Stimulated activated CD8-positive, alpha-beta memory T cell treated with anti-CD3 and anti-CD28 coated beads, Interleukin-4, amount 100 ng/mL, for 1 hour (primary cell): ENCODE measurements at places on chromosomes 2 and 18.

DNA sequence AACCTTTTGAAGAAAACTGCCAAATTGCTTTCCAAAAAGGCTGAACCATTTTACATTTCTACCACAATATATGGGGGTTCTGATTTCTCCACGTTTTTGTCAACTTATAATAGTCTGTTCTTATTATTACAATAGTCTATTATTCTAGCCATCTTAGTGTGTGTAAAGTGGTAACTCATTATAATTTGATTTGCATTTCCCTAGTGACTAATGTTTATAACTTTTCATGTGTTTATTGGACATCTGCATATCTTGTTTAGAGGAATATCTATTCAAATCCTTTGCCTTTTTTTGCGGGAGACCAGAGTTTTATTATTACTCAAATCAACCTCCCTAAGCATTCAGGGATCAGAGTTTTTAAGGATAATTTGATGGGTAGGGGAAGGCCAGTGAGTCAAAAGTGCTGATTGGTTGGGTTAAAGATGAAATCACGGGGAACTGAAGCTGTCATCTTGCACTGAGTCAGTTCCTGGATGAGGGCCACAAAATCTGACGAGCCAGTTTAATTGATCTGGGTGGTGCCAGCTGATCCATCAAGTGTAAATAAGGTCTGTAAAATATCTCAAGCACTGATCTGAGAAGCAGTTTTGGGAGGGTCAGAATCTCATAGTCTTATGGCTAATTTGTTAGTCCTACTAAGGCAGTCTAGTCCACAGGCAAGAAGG, 303.4 kb upstream of the NCKAP5 start:
- no peak for DNase-seq

- no peak for DNase-seq
Observed at GRCh38 chr18:25726298-25726697, 364.1 kb downstream of the SS18 start.

GRCh38 chr2:122340246-122340645, 584.8 kb downstream of the TSN start:
- DNase-seq: no peak

GRCh38 chr2:186382932-186383331, 103.1 kb upstream of the ZC3H15 start:
- DNase-seq: no peak

GRCh38 chr2:39942950-39943349, 163.9 kb upstream of the THUMPD2 start:
- no peak for DNase-seq

- no peak for DNase-seq
Observed at GRCh38 chr2:6637330-6637729, 228.4 kb downstream of the CMPK2 start.

DNA sequence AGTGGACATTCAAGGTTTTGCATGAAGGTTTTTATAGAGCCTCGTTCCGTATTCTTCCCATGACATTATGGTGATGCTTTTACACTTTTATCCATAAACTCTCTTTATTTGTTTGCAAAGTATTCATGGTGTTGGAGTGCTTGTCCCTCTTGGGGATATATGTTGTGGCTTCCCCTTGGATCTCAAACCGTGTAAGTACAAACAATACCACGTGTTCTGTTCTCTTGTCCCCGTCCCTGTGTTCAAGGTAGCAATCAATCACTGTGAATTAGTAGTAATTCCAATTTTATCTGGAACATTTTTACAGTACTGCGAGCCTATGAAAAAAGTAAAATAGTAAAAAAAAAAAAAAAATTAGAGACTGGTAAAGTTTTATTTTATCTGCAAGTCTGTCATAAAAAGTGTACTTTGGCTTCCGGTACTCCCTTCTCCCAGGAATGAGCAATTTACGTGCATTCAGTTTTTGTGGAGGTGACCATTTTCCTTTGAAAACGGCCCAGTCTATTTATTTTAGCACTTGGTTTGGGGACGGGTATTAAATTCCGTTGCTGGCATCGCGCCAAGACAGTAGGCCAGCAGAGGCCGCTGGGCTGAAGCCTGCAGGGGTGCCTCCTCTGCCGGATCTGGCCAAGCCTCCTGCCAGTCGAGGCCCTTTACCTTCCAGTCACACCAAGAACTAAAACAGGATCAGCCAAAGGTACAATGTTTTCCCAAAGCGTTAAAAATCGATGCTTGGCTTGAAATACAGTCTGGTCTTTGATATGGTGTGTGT, 175.7 kb downstream of the SOCS6 start:
- no peak for DNase-seq

GRCh38 chr18:1965541-1965940, 605.8 kb downstream of the METTL4 start:
- DNase-seq: no peak

DNA sequence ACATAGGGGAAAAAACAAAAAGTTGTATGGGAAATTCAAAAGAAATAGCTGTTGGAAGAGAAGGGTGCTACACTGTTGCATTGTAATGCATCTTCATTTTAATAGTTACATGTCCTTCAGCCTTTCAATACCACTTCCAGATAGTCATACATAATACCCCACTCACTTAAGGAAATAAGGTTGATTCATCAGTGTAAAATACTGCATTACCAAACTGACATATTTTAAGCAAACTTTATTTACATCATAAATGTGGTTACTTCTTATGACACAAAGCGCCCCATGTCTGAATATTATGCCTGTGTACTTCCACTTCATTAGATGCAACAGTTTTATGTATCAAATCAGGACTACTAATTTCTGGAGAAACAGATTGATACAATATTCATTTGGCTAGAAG, 4.5 kb downstream of the RBMS1 start:
- DNase-seq: no peak

GRCh38 chr18:40985436-40985835, 969.6 kb upstream of the PIK3C3 start:
- no peak for DNase-seq

DNA sequence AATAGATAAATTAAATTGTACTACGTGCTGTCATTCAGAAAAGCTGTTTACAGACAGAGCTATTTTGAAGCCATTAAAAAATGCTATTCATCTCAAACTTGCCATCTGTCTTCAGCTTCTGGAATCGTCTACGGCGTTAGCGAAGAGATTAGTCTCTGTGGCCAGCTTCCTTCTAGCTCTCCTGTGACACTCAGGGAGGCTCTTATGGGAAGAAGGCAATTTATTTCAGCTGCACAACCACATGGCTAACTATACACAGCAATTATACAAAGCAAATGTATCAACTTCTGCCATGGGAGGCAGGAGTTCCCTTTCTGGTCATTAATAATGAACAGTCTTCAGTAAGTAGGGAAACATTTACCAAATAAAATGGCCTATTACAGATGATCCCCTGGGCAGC, 6.3 kb downstream of the CTAGE1 start:
- DNase-seq: no peak

DNA sequence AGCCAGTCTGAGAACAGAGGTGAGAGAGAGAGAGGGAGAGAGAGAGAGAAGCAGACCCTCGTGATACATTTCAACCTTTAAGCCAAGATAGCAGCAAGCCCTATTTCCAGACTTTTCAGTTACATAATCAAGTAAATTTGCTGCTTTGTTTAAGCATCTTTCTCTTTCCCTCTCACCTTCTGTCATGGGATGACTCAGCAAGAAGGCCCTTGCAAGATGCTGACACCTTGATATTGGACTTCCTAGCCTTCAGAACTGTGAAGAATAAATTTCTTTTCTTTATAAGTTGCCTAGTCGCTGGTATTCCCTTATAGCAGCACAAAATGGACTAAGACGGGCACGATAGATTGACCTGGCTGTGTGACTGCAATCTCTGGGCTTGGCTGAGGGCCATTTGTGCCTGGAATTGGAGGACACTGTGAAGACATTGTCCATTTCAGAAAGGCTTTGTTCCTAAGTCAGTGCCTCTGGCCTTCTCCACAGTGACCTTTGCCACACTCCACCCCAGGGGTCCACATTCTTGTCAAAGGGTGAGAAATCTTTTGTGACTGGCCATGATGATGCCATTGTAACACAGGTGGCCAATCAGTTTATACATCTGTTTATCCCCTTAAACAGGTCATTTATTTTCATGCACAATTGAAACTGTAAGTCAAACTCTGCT, 51.3 kb upstream of the ITSN2 start:
- DNase-seq: no peak

DNA sequence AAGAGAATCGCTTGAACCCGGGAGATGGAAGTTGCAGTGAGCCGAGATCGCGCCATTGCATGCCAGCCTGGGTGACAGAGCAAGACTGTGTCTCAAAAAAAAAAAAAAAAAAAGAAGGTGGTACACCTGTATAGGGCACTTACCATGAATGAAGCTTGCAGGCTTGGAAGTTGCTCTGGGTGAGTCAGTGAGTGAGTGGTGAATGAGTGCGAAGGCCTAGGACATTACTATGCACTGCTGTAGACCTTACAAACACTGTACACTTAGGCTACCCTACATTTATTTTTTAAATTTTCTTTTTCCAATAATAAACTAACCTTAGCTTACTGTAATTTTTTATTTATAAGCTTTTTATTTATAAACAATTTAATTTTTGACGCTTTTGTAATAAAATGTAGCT, 78.4 kb upstream of the ATG16L1 start:
- DNase-seq: no peak

GRCh38 chr2:13669607-13670006, 952.9 kb downstream of the TRIB2 start:
- no peak for DNase-seq

DNA sequence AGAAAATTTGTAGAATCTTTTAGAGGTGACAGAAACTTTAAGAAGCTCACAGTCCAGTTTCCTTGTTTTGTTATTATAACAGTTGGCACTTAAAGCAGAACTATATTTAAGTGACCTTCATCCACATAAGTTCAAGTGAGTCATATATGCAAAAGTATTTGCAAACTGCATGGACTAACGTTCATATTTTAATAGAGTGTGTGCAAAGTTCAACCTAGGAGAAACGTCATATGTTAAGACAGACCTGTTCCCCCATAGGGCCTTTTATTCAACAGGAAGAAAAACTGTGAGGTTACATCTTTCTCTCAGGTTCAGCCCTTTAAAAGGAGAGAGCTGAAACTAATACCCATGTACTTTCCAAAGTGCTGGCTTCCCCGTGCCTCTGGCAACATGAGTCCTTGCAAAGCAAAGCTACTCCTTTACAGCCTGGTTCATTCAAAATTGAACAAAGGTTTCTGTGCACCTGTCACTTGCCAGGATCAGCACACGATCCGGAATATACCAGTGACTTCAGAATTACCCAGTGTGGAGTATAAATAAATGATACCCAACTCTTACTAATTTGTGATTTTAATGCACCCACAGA, 280.0 kb upstream of the RAB12 start:
- DNase-seq: no peak

DNA sequence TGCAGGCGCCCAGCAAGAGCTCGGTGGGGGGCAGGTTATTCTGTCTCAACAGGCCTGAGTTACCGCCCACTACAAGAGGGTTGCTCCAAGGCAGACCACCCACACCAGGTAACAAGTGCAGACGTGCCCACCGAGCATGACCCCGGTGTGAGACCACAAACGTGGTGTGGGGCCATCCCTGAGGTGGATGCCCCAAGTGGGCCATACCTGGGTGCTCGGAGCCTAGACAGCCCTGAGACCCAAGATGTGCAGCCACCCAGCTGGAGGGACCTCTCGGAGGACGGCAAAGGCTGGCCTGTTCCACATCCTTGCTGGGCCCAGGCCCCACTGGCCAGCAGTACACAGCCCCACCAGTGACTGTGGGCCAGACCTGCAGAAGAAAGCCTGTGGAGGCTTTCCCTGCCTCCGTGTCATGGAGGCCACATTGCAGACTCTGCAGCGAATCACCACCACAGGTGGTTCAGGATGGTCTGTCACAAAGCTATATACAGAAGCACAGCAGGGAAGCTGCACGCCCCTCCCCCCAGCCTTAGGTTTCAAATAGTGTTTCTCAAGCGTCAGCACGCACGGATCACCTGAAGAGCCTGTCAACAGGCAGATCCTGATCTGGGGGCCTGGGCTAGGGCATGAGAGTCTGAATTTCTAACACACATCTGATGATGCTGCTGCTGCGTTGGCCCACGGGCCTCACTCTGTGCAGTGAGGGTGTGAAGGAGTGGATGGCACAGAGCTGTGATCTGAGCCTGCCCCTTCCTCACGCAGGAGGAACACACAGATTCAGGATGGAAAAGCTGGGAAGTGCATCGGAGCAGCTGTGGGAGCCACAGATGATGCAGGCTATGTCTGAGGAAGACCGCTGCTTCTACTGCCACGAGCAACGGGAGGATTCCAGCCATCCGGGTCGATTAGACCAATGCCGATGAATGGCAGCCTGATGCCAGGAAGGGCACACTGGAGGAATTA, 96.8 kb downstream of the UXS1 start:
- DNase-seq: no peak

GRCh38 chr18:2855560-2856350, 8.9 kb downstream of the EMILIN2 start:
- DNase-seq: no peak

GRCh38 chr2:110955045-110955444, 165.7 kb upstream of the BCL2L11 start:
- no peak for DNase-seq

- DNase-seq: no peak
Observed at GRCh38 chr2:241074065-241074818, 27.8 kb downstream of the MTERF4 start.

DNA sequence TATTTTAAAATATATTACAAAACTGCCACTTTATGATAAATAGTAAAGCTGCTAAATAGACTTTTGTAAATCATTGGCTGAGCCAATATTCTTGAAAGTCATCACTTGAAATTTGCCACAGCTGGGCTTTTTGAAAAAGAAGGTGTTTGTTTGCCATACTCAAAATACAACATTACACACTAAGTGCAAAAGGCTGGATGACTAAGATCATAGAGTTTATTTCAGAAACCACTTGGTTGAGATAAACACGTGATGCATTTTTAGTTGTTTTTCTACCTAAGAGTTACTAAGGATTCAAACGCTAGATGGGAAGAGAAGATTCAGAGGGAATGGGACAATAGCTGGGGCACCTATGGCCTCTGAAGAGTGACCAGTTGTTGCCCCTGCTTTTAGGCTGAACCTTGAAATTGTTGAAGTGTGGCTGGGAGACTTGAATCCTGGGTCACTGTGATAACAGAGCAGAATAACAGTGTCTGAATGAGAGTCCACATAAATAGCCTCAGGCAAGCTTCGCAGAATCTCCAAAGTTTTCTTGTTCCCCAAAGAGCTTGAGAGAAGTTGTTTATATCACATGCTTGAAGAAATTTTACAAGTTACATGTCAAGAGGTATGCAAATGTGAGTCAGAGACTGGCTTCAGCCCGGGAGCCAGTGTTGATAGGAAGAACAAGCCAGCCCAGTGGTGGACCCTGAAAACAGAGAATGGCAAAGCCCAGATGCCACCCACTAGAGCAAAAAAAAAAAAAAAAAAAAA, 409.8 kb downstream of the GPD2 start:
- DNase-seq: no peak

DNA sequence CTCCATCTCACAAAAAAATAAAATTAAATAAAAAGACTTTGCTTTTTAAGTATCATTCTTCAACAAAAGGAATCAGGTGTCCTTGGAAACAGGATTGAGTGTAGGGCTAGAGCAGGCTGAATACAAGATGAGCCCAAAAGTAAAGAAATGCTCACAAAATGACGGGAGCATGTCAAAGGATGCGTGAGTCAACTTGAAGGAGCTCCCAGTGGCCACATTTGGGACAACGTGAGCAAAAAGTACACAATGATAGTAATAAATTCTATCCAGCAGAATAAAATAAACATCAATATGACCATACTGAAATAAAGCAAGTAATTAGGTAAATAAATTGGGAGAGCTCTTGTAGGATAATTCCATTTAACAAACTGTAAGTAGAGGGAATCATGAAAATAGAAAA, 220.7 kb downstream of the PHLPP1 start:
- DNase-seq: no peak
